Naive B cell (primary cell): ENCODE measurements at places on chromosomes 6 and 20. TPM values are rescaled to one million over a fixed set of nuclear protein-coding genes. Genes with fewer than 3 reads are reported as not detected.

LY6G5B gene
- polyA plus RNA-seq = 0.23 TPM

ADAT2 gene
- polyA plus RNA-seq = 2.2 TPM

CPXM1 gene
- polyA plus RNA-seq = not detected

MMS22L gene
- 1.3 TPM for polyA plus RNA-seq

ADAM33 gene
- not detected for polyA plus RNA-seq

BFSP1 gene
- not detected for polyA plus RNA-seq

OXT gene
- polyA plus RNA-seq = not detected

- DNase-seq = no peak
These were observed 130.7 kb downstream of the UTRN start for GRCh38 chr6:144415835-144416237.

DNA sequence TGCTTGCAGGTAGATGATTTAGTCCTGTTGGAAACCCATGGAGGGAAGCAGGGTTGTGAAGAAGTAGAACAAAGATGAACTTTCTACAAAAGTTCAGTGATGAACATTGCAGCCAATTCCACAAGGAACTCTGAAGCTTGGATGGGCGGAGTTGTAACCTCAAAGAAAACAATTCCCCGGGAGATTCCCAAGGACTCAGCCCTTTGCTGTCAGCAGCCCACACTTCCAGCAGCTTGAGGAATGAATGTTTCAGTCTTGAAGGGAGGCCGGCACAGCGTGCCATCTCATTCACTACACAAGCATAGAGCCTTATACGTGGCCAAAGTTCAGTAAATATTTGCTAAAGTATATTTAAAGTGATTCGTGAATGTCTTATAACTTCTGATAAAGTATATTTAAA lies 269.4 kb downstream of the NKAIN2 start:
- DNase-seq = no peak

DNA sequence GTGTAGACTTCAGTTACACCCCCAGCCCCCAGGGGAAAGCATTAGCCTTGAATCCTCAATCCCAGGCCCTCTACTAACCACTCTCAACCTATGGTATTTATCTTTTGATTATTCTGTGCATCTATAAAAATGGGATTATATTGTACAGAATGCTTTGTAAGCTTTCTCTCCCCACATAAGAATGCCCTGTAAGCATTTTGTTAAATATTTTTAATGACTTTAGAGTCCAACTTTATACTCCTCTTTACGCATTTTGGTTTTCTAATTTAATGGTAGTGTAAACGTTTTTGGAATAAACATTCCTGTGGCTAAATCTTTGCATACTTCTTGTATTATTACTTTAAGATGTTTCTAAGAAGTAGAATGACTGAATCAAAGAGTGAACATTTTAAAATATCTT lies 35.4 kb downstream of the FBXO9 start:
- no peak for DNase-seq

- no peak for DNase-seq
These were observed 21.7 kb downstream of the TMC2 start for GRCh38 chr20:2557873-2558580.

- DNase-seq = no peak
These were observed 37.3 kb downstream of the TRAM2 start for GRCh38 chr6:52539607-52540006.

- DNase-seq = no peak
These were observed 591.4 kb downstream of the RNF144B start for GRCh38 chr6:18978337-18979128.

DNA sequence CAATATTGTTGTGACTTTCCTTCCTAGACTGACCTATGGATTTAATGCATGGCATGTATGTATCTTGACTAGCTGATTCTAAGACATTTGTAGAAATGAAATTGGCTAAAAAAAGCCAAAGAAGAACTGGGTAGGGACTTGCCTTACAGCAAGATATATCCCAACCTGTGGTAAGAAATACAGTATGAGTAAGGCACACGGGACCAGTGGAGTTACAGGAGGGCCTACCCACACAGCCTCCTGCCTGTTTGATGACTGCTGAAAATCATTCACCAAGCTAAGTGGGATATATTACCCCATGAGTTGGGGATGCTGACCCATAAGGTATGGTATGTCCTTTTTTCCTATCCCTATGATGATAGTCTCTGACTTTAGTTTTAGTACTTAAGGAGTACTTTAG lies 112.2 kb downstream of the INSM1 start:
- no peak for DNase-seq

- no peak for DNase-seq
These were observed 744.1 kb downstream of the DHX35 start for GRCh38 chr20:39706184-39706663.

GRCh38 chr20:36225666-36226065 lies 10.6 kb upstream of the AAR2 start:
- DNase-seq = no peak

DNA sequence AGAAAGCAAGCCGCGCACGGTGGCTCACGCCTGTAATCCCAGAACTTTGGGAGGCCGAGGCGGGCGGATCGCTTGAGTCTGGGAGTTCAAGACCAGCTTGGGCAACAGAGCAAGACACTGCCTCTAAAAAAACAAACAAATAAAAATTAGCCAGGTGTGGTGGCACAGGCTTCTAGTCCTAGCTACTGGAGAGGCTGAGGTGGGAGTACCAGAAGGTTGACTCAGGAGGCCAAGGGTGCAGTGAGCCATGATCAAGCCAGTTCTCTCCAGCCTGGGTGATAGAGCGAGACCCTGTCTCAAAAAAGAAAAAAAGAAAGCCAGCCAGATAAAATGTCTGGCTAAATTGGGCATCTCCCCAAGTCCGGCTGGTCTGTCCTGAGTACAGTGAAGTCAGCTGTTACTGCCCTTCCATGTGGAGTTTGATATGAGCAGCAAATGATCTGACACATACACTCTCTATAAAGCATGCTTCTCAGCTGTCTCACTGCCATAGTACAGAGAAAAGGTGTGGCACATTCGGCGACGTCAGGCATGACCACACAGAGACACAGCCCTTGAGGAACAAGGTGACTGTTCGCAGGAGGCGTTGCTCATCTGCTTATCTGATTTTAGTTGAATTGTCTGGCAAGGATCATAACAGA lies 13.0 kb downstream of the CD83 start:
- DNase-seq = peak; percentile 57

DNA sequence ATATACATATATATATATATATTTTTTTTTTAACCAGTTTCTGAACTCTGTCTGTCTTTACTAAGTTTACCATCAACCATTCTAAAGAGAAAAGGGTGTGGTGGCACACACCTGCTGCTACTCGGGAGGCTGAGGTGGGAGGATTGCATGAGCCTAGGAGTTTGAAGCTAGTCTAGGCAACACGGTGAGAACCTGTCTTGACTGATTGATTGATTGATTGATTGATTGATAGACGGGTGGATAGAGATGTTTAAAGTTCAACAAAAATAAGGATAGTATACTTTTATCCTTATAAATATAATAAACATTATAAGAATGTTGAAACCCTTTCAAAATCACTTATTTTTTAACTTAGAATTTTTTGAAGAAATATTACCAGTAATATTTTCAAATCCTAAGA lies 30.2 kb downstream of the CEP57L1 start:
- DNase-seq = no peak

DNA sequence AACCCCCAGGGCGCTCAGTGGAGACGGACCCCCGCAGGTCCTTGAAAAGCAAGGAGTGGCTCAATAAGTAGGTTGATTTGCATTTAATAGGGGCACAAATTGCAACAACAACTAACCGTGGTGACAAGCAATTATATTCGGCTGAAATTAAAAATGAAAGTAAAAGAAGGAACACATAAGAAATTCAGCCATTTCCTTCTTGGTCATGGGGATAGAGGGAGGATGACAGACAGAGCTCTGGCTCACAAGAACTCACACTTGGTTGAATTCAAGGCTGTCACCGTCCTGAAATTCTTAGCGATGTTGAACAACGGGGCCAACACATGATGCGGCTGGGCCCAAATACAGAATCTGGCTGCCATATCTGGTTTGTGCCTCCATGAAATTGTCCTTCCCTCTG lies 129.0 kb downstream of the EDN3 start:
- DNase-seq = no peak

DNA sequence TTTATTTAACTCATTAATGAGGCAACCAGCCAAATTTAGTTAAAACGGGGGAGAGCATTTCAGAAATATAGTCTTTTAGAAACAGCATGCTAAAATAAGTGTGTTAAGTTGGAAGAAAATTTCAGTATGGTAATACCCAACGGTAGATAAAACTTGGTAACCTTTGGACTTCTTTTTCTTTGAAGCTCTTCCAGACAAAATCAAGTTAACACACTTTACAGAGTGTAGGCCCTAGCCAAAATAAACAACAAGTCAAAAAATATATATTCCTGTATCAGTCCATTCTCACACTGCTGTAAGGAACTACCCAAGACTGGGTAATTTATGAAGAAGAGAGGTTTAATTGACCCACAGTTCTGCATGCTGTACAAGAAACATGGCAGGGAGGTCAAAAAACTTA lies 279.6 kb downstream of the HIVEP2 start:
- no peak for DNase-seq

- no peak for DNase-seq
These were observed 8.0 kb downstream of the JAG1 start for GRCh38 chr20:10665791-10666190.

- no peak for DNase-seq
These were observed 39.4 kb upstream of the SPDEF start for GRCh38 chr6:34595332-34596184.

DNA sequence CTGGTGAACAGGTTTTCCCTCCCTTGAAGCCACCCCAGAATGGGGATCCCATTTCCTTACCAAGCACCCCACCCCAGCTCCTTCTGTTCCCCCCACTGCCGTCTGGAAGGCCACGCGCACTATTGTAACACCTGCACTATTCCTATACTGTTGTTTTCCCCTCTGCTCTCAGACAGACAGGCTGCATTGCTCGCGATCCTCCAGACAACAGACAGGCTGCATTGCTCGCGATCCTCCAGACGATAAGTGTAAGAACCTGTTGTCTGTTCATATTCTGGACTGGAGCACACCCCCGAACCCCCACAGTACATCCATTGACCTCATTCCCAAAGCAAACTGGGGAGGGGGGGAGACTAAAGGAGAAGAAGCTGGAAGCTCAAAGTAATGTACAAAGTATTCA lies 72.7 kb downstream of the LY86 start:
- DNase-seq = no peak

GRCh38 chr6:133740218-133740617 lies 148.7 kb upstream of the TCF21 start:
- no peak for DNase-seq
